Fibroblast of skin of left biceps (primary cell): ENCODE measurements at places on chromosomes 13 and 19.

DNA sequence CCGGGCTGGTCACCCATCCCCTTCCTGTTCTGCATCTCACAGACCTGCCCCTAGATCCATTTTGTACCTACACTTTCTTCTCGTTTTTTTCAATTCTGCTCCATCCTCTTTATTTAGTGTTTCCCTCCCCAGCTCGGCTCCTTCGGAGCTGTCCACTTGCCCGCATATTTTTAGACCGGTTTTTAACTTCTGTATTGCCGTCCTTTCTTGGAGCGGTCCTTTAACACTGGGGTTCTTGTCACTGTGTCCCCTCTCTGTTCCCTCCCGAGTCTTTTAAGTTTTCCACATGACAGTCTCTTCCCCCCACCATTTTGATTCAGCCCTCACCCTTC is 1.7 kb downstream of the ARHGAP35 start:
- no peak for DNase-seq

- no peak for DNase-seq
Measured at GRCh38 chr19:2115324-2115723, 18.6 kb downstream of the IZUMO4 start.

- no peak for DNase-seq
Measured at GRCh38 chr19:3045885-3046697, 16.2 kb downstream of the TLE5 start.

- peak; percentile 40 for DNase-seq
Measured at GRCh38 chr19:30227661-30228112, 144.5 kb upstream of the ZNF536 start.

DNA sequence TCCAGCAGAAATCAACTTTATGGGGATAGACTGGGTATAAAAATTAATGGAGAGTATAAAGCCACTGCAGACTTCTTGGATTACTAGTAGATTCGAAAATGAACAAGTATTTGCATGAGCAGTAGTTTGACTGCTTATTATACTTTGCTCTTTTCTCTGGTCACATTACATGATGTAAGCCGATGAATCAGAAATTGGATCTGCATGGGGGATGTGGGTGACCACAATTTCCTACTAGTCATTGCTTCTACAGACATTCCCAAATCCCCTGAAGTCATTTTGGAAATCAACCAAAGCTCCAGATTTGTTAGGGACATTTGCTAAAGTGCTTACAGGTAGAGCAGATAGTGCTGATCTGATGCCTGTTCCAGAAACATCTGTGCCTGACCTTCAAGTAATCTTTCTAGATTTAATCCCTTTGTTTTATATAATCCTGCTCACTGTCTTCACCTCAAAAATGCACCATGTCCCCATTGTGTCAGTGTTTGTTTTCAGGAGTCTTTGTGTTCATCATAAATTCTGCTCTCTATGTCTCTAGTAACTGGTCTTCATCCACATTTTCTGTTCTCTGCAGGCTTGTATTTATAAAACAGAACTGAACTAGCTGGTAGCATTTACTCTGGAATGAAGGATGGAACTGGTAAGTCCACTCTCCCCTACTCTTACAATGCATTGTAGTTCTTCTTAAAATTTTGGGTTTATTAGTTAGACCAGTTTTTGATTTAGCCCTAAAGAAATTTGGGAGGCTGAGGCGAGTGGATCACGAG is 201.5 kb upstream of the CSNK1A1L start:
- peak; percentile 93 for DNase-seq

DNA sequence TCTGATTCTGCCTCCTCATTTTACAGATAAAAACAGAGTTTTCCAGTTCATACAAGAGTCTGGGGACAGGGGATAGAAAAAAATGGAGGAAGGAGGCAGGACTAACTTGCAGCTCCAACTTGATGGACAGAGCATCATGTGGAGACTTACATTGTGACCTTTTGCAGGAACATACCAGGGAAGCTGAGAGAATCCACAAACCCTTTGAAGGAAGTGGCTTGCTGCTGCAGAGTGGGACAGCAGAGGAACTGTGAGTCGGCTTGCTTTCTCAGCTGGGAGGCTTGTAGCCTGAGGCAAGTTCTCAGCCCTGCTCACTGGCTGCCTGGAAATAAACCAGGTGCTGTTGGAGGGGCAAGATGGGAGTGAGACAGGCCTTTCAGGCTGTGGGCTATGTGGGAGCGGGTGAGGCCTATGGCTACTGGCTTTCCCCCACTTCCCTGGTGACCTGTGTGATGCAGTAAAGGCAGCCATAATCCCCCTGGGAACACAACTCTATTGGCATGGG is 614.4 kb downstream of the KCTD12 start:
- DNase-seq: no peak

GRCh38 chr19:19321141-19321577 is 530 bp downstream of the MAU2 start:
- no peak for DNase-seq

- no peak for DNase-seq
Measured at GRCh38 chr13:39913928-39914327, 258.5 kb downstream of the COG6 start.
